ENCODE measurements at places on chromosomes 2 and 18.

- no peak for ATAC-seq
Measured at GRCh38 chr2:167764772-167765341, 482.5 kb downstream of the STK39 start.

- no peak for ATAC-seq
Measured at GRCh38 chr2:47237375-47238334, 82.5 kb upstream of the STPG4 start.

DNA sequence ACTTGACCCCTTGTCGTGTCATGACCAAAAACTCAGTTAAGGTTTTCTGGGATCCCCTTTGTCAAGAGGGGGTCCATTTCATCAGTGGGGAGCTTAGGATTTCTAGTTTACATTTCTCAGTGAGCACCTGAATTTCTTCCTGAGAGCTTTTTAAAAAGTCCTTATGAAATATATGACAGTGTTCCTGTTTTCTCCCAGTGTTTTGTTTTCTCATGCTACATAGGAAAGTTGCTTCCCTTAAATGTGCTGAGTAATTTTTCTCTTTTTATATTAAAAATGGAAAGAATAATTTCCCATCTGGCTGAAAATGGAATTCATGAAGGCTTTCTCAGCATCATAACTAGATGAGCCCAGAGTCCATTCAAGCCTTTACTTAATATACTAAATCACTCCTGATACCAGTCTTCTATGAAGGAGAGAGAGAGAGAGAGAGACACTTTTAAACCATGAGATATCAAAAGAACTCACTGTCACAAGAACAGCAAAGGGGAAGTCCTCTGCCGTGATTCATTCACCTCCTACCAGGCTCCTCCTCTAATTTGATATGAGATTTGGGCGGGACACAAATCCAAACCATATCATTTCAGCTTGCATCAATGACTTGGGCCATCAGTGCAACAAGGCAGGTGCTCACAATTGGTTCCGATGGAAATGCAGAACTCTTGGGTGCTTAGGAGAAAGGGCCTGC lies 61.1 kb downstream of the XRCC5 start:
- ATAC-seq: peak; percentile 60

DNA sequence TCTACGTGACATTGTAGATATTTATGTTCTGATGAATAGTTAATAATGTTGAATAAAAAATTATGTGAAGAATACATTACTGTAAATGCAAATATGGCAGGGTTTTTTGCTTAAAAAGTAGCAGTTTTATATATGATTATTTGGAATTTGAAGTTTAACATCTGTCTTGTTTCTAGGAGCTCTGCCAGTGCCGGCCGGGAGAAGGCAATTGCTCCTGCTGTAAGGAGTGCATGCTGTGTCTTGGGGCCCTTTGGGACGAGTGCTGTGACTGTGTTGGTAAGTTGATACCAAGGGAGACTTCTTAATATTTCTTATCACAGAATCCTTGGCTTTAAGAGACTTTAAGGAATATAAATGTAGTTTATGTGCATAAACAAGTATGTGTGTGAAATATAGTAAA lies 25.2 kb downstream of the TWSG1 start:
- no peak for ATAC-seq

- ATAC-seq: no peak
Measured at GRCh38 chr2:50753234-50753633, 278.7 kb downstream of the NRXN1 start.

DNA sequence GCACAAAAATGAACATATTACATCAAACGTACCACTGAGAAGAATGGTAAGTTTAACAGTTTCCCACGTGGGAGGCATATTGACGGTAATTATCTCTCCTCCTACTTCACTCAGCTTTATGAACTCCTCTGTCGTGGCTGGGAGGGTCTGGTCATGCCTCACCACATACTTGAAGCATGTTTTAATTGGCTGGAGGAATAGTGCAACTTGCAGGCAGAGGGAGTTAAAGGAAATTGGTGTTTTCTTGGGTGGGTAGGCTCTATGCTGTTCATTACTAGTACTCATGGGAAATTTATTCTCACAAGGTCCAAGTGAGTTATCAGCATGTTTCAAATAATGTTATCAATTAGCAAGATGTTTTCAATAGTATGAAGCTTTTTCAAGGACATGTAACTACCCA lies 767.0 kb downstream of the PLCL1 start:
- ATAC-seq: no peak

DNA sequence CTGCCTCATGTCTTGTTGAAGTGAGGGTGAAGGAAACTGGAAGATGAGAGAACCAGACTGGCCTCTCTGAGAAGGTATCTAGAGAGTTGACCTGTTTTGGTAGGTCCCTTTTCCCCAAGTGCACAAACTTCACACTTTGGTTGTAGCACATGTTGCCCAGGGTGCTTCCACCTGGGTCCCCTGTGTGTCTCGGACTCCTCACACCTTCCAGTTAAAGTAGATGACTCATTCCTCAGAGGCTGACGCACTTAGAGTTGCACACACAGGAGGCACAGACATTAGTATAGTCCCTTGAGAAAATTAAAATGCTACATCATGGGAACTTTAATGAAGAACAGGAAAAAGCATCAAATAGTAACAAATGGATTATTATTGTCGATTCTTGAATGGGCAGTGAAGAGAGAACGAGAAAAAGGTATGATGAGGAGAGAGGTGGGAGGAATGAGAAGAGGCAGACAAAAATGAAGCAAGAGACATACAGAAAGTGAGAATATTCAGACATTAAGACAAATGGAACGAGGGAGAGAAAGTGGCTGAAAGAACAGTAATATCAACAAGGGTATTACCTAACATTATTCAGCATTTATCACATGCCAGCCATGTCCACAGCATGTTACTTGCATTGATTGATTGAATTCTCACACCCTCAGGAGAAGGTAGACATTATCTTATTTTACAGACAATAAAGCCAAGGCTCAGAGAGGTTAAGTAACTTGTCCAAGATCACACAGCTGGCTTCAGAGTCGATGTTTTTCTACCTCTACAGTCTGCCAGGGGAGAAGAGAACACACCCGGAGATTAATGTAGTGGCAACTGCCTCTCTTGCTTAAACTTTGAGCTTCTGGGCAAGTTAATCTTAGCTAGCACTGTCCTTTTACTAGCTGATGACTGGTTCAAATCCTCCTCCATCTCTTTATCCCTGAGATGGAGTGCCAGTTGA lies 68.6 kb downstream of the FHOD3 start:
- no peak for ATAC-seq

GRCh38 chr2:98708396-98709186 lies 22.3 kb downstream of the MGAT4A start:
- ATAC-seq: no peak

DNA sequence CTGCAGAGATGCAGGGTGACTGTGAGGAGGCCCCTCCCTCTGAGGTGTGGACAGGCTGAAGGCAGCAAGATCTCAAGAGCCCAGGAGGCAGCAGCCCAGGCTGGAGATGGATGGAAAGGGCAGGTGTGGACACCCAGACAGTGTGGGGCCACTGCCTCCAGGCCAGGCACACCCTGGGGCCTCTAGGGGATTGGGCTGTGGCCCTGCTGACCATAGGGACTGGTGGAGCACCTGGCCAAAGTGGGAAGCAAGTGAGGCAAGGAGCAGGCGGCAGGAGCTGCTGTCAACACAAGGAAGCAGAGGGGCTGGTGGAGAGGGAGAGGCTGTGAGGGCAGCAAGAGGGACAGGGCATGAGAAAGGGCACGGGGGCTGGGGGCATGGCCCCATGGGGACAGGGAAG lies 10.8 kb downstream of the SNED1 start:
- no peak for ATAC-seq

DNA sequence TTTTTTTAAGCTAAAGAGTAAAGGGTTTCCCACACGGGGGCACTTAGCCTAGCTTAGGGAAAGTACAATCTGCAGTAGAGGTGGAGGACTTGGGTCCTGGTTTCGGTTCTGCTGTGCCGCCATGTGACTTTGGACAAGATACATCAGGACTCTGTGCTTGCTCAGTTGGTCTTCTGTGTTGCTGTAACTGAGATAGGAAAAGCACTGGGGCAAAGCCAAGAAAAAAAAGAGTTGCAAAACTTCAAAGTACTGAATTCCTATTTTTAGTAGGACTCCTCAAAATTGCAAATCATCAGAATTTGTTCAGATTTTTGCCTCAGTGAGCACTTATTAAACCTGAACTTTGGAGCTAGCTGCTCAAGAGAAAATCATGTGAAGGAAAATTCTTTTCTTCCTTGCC lies 96.3 kb upstream of the STON1 start:
- no peak for ATAC-seq

- no peak for ATAC-seq
Measured at GRCh38 chr18:11991021-11991795, 9.9 kb downstream of the IMPA2 start.

DNA sequence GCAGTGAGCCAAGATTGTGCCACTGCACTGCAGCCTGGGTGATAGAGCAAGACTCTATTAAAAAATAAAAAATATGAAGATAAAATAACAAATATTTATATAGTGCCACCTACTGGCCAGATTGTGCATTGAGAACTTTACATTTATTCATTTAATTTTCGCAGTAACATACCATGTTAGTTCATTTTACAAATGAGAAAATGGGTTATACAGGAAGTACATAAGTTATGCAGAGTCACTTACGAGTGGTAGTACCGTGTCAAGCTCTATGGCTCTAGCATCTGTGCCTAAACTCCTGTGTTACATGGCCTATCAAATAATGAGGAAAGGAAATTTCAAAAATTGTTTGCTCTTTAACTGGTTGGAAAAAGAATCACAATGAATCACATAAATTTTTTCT lies 27.9 kb downstream of the RIF1 start:
- ATAC-seq: peak; percentile 30

DNA sequence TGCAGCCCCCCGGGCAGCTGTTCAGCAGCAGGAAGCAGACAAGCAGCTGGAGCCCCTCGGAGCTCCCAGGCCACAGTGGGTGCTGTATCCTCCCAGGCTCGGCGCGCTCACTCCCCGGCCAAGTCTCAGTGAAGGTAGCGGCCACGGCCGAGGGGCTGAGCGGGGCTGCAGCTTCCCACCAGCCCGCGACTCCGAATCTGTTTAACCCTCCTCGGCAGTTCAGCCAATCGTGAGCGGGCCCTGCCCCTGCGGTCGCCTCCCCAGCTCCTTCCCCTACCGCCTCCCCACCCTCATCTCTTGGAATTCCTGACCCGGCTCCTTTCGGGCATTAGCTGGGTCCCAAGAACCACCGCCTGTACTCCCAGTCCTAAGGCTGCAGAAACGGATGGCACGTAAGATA lies at the start of gene RESP18:
RESP18 (minus strand) TSS at position 203 of the 400 bp plus-strand sequence.
- no peak for ATAC-seq

GRCh38 chr2:181607629-181608590 lies 49.0 kb downstream of the CERKL start:
- ATAC-seq: no peak

DNA sequence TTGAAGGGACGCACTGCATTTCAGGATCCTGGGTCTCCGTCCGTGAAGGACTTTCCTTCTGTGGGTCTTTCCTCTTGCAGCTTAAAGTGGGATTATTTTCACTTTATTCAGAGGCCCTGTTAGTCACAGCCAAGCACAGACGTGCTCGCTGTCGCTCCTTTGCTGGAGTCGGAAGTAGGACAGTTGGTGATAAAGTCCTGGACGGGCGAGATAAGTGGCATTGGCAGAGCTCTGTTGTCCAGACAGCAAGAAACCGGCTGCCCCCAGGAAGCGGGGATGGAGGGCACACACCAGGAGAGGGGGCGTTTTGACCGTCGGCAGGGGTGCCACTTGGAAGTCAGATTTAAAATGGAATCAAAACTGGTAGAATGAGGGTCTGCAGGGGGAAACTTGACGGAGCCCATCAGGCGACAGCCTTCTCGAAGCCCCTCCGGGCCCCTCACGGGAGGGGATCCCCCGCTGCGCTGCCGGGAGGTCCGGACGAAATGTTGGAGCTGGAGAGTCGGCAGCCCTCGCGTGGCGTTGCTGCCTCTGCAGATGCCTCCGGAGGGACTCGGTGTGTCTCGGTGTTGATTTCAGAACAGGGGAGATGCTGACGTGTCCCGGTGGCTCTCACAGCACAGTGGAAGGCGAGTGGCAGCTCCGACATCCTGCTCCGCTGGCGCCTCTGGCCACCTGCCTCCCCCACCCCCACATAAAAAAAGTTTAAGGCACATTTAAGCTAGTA lies 124.2 kb downstream of the NFATC1 start:
- no peak for ATAC-seq

All from activated CD4-positive, CD25-positive, alpha-beta regulatory T cell treated with anti-CD3 and anti-CD28 coated beads, Interleukin-2, amount 50 U/mL, for 24 hours (primary cell).